ENCODE measurements at places on chromosomes 7 and 10.

- DNase-seq: no peak
Observed at GRCh38 chr10:121182219-121182618, 331.1 kb downstream of the WDR11 start.

GRCh38 chr7:108623220-108623619 is 53.5 kb downstream of the DNAJB9 start:
- no peak for DNase-seq

GRCh38 chr10:110857265-110858171 is 14.2 kb upstream of the PDCD4 start:
- DNase-seq: no peak

DNA sequence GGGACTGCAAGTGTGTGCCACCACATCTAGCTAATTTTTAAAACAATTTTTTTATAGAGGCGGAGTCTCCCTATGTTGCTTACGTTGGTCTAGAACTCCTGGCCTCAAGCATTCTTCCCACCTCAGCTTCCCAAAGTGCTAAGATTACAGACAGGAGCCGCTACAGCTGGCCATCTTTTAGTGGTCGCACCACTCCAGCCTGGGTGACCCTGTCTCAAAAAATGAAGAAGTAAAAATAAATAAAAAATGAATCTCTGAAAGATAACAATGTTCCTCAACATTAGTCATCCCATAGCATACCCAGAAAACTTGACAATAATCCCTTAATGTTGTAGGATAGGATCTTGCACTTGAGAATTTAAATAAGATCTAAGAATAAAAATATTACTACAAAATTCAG is 18.2 kb downstream of the WBP1L start:
- no peak for DNase-seq

DNA sequence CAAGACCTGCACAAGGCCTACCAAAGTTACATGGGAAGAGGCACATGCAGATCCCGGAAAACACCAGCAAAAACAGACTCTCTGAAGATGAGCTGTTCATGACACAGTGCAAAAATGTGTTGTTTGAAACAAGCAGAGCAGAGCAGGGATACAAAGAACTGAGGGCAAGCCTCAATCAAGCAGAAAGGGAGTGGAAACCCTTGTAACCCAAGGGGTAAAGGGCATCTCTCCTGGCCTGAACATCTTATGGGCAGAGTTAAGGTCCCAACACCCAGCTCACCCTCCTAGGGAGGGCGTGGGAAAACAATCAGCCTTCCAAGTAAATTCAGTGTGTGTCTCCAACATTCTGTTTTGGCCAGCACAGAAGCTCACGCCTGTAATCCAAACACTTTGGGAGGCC is 10.5 kb downstream of the PSPH start:
- no peak for DNase-seq

GRCh38 chr7:130933919-130934318 is 199.9 kb upstream of the KLF14 start:
- no peak for DNase-seq

DNA sequence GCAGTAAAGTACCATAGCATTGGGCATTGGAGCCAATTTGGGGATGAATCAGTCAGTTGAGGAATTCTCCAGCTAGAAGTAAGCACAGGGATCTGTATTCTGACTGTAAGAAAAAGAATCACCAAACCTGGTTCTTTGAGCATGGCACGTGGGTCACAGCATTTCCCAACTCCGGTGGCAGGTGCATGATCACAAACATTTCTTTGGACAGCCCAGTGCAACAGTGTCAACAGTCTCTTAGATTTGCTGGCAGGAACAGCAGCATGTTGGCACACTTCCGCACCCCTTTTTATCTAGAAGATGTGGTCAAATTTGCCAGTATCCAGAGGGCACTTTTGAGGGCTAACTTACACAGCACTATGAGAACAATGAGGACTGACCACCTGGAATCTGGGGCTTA is 437.5 kb upstream of the GHITM start:
- no peak for DNase-seq

DNA sequence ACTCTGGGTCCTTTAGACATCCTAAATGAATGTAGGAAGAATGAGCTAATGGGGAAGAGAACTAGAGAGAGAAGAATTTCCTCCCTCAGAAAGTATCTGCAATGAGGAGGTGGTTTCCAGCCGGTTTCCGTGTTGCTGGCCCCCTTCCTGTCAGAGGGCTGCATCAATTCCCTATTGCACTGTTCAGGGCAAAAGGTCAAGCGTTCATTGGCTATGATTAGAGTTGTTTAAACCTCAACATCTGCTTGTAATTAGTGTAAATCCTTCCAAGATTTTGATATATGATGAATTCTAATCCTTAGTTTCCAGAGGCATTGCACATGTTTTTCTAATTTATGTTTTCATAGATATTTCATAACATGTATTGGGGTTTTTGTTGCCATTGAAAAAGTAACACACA is 107.3 kb upstream of the SGCE start:
- no peak for DNase-seq

GRCh38 chr7:120718361-120718760 is 139.6 kb downstream of the TSPAN12 start:
- no peak for DNase-seq
